ENCODE measurements at places on chromosomes 3 and 15.

- DNase-seq = peak; percentile 10
Observed at GRCh38 chr3:72818092-72818773, 30.0 kb downstream of the SHQ1 start.

GRCh38 chr3:66858656-66859381 lies 139.3 kb upstream of the KBTBD8 start:
- no peak for DNase-seq

- DNase-seq = no peak
Observed at GRCh38 chr3:43915546-43915945, 224.8 kb downstream of the ABHD5 start.

- DNase-seq = no peak
Observed at GRCh38 chr3:58388550-58389091, 45.0 kb downstream of the PDHB start.

DNA sequence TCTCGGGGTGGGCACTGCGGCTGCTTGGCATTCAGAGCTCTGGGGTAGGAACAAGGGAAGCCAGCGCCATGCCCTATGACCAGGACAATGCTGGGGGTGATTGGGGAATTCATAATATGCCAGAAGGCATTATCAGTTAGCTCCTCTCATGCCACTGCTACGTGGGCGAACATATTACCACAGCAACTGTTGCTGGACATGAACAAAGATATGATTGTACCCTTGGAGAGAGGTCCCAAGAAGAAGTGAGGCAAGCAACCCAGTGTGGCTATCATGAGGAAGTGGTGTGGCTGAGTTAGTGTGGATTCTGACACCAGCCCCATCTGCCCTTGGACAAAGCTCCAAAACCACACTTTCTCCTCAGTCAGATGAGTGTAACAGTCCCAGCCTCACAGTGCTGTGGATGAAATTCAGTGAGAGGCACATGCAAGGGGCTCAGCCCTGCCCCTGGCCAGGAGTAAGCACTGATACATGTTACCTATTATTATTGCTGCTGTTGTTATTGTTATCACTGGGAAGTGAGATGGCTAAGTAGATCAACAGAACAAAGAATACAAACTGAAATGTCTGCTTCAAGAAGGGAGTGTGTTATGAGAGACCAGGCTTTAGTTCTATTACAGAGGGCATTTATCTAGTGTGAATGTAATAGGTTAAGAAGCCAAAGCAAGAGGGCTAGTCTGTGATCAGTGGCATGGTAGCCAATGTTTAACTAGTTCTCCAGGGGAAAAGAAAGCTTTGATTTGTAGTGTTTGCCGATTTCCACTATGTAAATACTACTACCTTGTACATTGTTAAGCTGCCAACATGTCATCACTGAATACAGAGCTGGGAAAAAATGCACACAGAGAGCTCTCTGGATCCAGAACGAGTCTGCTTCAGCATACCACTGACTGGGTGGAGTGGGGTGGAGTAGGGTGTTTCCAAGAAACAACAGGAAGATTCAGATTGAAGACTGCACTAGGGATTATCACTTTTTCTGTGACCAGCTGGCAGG lies 222.3 kb upstream of the EIF1B start:
- DNase-seq = peak; percentile 46

GRCh38 chr3:122982216-122983185 lies 45.1 kb downstream of the SEMA5B start:
- DNase-seq = no peak

DNA sequence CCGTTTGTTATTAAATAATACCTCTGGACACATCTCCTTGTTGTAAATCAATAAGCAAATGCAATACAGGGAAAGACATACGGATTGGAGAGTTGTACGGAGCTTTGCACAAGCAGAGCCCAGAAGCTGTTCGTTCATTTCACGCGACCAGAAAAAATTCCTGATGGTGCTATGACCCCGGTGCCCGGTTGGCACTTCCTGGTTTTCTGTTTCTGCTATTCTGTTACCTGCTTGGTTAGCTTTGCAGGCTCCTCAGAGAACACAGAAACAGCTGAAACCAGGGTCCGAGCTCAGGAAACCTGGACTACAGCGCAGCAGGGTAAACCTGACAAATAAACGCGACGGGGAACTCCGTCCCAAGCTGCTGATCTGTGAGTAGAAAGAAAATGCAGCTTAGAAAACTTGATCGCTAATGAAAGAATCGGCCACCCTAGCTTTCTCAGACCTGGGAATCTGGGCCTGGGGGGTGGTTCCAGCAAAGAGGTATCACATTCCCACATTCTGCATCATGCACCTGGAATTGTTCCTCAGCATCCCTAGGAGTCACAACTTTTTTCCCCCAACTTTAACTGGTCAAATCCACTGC lies 845 bp downstream of the CNTN3 start:
- DNase-seq = peak; percentile 7

DNA sequence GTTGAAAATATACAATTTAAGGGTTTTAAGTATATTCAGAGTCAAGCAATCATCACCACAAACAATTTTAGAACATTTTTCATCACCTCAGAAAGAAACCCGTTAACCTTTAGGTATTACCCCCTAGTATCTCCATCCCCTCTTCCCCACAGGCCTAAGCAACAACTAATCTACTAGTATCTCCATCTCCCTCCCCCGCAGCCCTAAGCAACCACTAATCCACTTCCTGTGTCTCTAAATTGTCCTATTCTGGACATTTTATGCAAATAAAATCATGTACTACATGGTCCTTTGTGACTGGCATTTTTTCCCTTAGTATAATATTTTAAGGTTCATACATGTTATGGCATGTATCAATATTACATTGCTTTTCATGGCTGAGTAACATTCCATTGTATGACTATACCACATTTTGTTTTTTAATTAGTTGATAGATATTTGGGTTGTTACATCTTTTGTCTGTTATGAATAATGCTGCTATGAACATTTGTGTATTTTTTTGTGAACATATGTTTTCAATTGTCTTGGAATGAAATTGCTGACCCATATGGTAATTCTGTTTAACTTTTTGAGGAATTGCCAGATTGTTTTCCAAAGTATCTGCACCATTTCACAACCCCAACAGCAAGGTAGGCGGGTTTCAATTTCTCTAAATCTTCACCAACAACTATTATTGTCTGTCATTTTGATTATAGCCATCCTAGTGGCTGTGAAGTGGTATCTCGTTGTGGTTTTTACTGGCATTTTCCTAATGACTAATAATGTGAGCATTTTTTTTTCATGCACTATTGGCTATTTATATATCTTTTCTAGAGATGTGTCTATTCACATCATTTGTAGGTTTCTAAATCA lies 215.6 kb upstream of the CD96 start:
- no peak for DNase-seq

DNA sequence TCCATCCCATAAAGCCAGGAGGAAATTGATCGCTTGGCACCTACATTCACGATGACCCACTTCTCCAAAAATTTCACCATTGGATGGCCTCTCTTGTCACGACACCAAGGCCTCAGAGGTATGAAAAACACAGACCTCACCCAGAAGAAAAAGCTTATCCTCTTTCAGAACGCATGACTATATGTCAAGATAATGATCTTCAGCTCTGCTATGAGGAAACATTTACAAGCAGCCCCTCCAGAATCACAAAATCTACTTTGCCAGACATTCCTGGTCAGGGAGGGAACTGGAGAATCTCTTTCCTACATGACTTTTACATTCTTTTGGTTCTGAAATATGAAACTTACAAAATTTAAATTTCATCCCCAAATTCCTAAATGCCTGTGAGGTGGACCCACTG lies 122.7 kb downstream of the WNT5A start:
- no peak for DNase-seq

DNA sequence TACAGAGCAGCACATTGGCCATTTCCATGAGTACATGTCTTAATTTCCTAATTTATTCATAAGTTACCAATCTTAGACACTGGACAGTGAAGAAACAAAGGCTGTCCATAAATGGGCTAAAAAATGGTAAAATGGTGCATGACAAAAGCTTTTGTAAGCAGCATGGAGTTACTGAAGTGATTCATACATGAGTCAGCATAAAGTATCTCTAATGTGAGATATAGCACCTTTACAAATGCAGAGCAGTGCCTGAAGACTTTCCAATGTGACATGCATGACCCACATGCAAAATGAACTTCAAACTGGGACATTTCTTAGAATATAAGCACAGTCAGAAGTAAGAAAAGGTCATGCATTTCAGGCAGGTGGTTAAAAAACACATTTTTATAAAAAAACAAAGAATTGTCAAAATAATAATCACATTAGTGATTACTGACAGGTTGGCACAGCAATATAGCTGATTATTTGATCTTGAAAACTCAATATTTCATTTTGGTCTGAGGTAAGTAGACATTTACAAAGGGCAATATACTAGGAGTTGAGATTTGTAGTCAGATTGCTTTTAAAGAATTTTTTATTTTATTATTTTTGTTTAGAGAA lies 299.3 kb downstream of the PLCL2 start:
- no peak for DNase-seq

GRCh38 chr3:133330065-133330464 lies 69.8 kb upstream of the BFSP2 start:
- no peak for DNase-seq

DNA sequence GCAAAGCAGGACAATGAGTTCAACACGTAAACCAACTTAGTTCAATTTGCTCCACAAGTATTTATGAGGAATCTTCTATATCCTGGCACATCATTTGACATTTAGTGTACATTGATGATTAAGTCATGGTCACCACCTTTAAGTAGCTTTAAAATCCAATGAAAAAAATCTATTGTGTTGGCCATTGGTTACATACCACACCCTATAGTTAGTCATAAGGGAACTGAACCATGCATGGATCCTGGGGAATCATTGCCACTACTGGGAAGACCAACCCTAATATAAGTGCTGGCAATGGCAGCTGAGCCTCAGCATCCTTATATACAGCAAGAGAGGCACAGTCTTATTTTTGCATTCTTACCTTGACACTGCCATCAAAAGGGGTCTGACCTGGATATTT lies 502.5 kb downstream of the MECOM start:
- DNase-seq = no peak
